ENCODE measurements at places on chromosomes 7 and 10.

DNA sequence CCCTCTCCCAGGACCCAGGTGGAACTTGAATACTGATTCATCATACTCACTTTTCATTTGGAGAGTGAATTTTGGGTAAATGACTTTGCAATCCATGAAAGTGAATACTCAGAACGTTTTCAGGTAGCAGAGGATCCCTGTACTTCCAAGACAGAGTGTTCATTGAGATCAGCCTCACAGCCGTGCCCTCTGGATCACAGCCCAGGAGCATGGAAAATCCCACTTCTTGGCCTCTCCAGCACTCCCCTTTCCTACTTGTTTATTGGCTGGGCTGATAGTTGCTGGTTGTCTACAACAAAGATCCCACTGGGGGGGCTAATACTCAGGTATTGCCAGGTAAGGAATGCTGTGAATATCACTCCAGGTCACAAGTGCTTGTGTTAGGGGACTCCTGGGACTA, 5.9 kb downstream of the GCK start:
- DNase-seq = peak; percentile 46

- no peak for DNase-seq
Observed at GRCh38 chr10:96577069-96577468, 9.7 kb downstream of the TM9SF3 start.

GRCh38 chr10:87551326-87551725, 46.6 kb downstream of the MINPP1 start:
- no peak for DNase-seq

DNA sequence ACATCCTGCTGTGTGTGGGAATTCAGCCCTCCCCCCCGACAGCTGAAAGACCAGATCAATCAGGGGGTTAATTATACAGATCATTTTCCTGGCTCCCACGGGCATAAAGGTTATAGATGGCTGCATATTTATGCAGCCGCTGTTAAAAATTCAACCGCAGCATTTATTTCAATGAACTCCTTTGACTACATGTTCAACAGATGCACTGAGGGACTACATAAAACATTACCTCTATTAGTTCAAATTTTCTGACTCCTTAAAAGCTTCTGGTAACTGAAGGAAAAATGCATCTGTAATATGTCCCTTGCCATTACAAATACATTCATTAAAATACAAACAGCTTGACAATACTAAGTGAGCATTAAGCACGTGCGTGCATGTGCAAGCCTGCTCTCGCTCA, 49.7 kb upstream of the YAE1 start:
- DNase-seq = no peak

DNA sequence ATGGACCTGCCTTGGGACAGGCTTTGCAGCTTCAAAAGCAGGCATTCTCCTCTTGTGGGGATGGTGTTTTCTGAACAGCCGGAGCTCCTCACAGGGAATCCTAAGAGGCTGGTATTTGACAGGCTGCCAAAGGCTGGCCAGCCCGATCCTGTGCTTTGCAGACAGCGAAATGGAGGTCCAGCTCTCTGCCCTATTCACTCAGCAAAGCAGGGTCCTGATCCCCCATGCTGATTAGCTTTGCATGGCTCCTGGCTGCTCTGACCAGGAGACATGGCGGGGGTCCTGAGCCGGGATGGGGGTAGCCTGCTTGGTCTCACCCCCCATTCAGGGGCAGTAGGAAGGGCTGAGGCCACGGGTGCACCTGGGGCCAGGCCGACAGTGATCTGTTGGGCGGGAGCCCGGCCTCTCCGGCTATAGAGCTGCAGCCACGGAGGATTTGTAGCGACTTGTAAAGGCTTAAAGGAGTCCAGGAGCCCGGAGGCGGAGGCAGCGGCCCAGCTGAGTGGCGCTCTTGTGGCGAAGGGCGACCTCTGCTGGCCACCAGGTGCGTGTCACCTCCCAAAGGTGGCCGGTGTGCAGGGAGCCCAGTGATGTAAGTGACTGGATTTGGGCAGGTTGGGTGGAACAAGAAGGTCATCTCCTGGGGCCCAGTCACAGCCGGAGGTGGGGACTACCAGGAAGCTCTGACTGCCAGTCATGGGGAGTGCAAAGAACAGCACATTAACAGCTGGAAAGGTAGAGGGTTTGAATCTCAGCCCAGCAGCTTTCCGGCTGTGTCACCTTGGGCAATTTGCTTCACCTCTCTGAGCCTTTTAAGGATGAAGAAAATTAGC, 126.5 kb downstream of the ZMIZ1 start:
- peak; percentile 96 for DNase-seq

DNA sequence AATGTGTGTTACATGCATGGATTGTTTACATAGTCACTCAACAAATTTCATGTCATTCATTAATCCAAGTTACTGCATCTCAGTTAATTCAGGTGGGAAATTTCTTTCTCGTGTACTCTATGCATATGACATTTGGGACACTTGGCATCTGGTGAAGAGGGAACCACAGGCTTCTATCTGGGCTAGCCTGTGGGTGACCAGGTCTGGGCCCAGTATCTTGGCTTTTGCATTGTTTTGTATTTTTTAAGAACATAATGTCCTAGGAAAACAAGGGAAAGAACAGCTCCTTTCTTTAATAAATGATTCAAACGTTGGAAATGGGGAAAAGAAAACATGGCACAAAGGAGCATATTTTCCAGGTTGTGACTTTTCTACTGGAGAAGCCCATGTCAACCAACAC, 331.1 kb downstream of the WDR11 start:
- no peak for DNase-seq

- DNase-seq = peak; percentile 32
Observed at GRCh38 chr10:78905015-78905956, 163.5 kb upstream of the ZMIZ1 start.

GRCh38 chr7:37694208-37695094, 10.9 kb downstream of the GPR141 start:
- peak; percentile 56 for DNase-seq

DNA sequence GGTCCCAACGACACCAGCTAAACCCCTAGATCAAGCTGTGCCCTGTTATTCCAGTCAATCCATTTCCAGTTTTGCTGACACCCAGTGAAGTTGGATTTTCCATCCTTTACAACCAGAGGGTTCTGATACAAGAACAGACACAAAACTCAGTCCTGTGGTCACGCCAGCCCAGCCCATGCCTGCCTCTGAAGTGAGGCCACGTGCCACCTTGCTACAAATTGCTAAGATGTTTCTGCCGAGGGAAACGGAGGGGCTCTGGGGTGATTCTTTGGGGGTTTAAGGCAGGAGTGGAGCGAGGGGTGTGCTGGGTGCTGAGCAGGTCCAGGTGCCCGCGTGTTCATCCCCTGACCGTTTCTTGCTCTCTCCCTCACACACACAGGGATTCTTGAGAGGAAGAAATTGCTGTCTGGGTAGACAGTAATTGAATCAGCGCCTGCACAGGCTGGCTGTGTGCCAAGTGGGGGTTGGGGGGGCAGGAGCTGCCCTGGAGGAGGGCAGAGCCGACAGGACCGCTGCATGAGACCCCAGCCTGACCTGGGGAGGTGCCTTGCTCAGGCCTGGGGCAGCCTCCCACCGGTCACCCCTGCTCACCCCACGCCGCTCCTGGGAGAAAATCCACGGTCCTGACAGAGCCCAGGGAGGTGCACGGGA, 38.1 kb downstream of the ADAP1 start:
- no peak for DNase-seq

- peak; percentile 70 for DNase-seq
Observed at GRCh38 chr7:152989889-152990380, 230.4 kb downstream of the ACTR3B start.

DNA sequence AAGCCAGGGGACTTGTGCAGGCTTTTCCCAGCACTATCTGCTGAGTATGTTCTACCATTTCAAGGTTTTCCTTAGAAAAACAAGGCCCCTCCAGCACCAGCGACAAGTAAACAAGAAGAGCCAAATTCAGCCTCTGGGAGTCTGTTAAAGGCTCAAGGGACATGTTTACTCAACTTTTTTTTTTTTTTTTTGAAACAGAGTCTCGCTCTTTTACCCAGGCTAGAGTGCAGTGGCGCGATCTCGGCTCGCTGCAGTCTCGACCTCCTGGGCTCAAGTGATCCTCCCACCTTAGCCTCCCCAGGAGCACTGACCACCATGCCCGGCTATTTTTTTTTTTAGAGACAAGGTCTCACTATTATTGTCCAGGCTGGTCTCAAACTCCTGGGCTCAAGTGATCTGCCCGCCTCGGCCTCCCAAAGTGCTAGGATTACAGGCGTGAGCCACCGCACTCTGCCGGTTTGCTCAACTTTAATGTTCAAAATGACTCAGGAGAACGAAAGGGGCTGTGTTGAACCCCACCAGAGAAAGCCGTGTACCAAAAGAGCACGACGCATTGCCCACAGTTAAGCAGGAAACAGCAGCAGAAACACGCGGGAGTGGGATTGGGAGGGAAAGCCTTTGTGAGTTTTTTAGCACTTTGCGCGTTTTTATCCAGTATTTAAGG, 772 bp downstream of the PRDX3 start:
- DNase-seq = no peak

DNA sequence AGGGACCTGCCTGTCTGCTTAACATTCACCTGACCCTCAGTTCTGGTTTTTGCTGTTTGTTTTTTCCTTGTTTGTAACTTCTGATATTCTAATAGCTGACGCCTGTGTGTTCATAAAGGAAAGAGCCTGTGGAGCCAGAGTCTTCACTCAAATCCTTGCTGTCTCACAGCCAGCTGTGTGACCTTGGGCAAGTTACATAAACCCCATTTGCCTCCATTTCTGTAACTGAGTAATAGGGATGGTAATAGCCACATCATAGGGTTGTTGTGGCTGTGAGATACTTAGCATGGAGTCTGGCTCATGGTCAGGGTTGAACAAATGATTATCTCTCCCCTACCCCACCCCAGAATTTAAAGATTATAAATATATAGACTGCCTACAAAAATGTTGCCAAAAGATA, 27.0 kb downstream of the WBP1L start:
- no peak for DNase-seq

GRCh38 chr7:141974831-141975230, 1.3 kb upstream of the TAS2R38 start:
- DNase-seq = peak; percentile 72

GRCh38 chr7:1538544-1539180, 8.2 kb downstream of the MAFK start:
- DNase-seq = no peak

GRCh38 chr7:137642472-137642871, 204.3 kb downstream of the DGKI start:
- DNase-seq = no peak

GRCh38 chr7:127887631-127888030, 143.6 kb downstream of the LRRC4 start:
- no peak for DNase-seq

DNA sequence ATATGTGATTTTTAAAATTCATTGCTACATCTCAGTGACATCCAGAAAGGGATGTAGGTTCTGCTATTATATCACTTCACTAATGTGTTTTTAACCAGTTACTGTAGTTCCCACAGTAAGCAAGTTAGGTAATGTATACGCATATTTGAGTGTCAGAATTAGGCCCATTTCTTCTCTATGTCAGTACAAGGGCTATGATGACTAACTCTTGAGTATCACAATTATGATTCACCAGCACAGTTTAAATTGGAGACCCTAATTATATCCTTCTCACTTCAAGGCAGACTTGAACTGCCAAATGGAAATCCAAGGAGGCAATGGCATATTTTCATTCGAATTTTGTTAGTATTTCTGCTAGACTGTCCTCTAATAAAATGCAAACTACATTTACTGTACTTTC, 23.6 kb downstream of the BZW2 start:
- DNase-seq = no peak

- DNase-seq = peak; percentile 78
Observed at GRCh38 chr7:75599244-75599781, 107.2 kb downstream of the SPDYE5 start.

- DNase-seq = no peak
Observed at GRCh38 chr10:73813333-73813732, 1.9 kb upstream of the NDST2 start.

- no peak for DNase-seq
Observed at GRCh38 chr10:89653410-89653869, 8.4 kb upstream of the PANK1 start.

DNA sequence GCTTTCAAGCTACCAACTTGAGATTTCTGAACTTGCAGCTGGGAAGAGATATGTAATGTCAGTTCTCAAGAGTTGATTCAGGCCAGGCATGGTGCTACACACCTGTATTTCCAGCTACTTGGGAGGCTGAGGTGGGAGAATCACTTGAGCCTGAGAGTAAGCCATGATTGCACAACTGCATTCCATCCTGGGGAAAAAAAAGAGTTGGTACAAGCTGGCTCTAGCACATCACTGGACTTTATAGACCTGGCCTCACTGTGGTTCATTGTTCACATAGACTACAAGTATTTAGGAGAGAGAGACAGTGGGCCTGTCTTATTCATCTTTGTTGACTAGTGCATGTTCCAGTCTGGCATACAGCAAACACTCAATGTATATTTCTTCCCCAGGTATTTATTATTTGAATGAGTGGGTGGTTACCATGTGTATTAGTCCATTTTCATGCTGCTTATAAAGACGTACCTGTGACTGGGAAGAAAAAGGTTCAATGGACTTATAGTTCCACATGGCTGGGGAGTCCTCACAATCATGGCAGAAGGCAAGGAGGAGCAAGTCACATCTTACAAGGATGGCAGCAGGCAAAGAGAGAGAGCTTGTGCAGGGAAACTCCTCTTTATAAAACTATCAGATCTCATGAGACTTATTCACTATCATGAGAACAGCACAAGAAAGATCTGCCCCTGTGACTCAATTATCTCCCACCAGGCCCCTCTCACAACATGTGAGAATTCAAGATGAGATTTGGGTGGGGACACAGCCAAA, 176.5 kb downstream of the PFKFB3 start:
- DNase-seq = no peak

GRCh38 chr10:68428396-68429104, 21.5 kb upstream of the RUFY2 start:
- DNase-seq = no peak

- DNase-seq = no peak
Observed at GRCh38 chr10:45581216-45581549, 91.4 kb downstream of the ZFAND4 start.
